ENCODE measurements at places on chromosomes 3 and 15. TPM values are rescaled to one million over a fixed set of nuclear protein-coding genes. Genes with fewer than 3 reads are reported as not detected.

- DNase-seq: no peak
Observed at GRCh38 chr3:101722394-101723173, 1.8 kb upstream of the CEP97 start.

DNA sequence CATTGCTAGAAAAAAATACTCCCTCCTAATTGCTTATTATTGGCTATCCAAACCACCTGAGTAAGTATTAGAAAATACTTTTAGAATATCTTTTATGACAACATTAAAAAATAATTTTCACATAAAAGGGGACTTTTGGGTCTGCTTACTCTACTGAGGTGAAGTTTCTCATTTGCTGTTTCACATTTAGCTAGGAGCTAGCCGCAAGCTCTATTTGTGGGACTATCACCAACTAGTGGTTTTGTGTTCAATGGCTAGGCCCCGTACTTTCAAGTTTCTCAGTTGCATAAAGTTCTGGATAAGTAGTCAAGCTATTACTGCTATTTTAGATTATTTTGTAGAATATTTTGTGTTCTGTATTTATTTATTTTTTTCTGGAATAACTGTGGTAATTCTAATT is 244.2 kb upstream of the SLITRK3 start:
- DNase-seq: no peak

GRCh38 chr3:60461267-60461666 is 790.0 kb downstream of the FHIT start:
- DNase-seq: peak; percentile 25

- DNase-seq: no peak
Observed at GRCh38 chr3:7241584-7242302, 380.8 kb downstream of the GRM7 start.

Gene PRSS50
- 0.26 TPM for polyA plus RNA-seq

Measured in muscle of arm (tissue), 14 donors.